ENCODE measurements at places on chromosomes 12 and 14.

DNA sequence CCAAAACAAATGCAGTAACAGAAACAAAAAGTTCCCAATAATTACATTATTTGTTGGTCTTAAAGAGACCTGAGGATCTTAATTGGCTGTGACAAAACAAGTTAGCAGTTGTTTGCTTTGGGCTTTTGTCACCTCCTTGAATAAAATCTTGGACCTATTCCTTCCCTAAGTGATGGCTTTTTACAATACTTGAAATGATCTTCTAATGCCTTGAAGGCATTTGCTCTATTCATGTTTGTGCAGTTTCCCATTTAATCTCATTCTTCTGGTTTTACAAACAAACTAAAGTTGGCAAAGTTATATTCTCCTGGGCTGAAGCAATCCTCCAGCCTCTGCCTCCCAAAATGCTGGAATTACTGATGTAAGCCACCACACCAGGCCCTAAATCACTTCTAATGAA lies 98.8 kb downstream of the OSBPL8 start:
- DNase-seq: no peak

DNA sequence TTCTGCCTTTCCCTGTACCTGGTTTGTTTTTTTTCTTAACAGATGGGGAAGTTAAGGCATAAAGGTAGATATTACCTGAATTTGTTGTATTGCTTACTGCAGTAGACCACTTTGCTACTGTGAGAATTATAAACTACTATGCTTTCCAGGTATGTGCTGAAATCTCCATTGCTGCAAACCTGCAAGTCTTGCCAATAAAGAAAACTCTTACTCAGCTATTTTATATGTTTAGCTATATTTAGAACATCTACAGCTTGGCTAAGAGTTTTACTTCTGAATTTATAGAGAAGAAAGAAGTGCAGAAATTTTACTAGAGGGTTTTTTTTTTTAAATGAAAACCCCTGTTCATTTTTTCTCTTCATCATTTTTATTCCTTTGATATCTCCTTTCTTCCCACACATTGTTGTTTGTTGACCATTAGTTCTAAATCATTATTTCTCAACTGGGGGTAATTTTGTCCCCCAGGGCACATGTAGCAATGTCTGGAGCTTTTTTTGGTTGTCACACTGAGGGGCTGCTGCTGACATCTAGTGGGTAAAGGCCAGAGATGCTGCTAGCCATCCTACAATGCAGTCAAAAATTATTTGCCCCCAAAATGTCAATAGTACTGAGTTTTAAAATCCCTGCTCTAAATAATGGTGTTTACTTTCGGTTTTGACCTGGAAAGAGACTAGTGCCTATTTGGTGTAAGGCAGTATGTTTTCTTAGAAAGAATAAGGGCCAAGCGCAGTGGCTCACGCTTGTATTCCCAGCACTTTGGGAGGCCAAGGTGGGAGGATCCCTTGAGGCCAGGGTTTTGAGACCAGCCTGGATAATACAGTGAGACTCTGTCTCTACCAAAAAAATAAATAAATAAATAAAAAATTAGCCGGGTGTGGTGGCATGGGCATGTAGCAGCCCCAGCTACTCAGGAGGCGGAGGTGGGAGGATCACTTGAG lies 48.6 kb downstream of the PCNX1 start:
- no peak for DNase-seq

- DNase-seq: no peak
These were observed 8.5 kb upstream of the SOCS2 start for GRCh38 chr12:93563807-93564538.

- DNase-seq: no peak
These were observed 14.8 kb upstream of the LRRC9 start for GRCh38 chr14:59905188-59905587.

DNA sequence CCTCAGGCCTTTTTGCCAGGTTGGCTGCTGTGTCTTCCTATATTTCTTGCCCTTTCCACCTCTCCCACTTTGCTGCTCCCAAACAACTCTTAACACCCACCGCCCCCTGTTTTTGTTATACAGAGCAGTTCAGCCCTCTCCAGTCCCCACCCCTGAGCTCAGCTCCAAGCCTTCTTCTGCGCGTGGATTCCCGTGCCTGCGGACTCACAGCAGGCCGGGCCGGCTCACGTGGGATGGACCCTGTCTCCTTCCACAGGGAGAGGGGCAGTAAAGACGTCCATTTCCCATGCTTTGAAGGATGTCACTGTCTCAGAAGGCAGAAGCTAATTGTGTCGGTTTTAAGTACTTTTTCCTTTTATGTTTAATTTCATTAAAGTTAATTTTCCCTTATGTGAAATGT lies 139.4 kb downstream of the CACNA1C start:
- no peak for DNase-seq

- DNase-seq: no peak
These were observed 18.4 kb downstream of the ZFYVE1 start for GRCh38 chr14:73008501-73008900.

DNA sequence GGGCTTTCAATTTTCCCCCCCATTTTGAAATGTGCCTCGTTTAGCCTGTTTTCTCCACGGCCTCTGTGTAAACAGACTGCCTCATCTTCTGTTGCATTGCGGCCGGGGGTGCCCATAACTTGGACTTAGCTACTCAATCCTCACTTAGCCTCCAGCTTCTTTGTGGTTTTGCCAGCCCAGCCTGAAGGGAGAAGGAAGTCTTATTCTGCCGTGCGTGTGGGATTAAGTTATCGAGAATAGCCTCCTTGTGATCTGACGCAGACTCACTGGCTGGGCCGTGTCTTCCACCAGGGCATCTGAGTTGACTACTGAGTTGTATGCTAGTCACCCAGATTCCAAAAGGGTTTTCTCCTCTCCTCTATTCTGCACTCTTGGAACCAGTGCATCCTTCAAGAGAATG lies 8.1 kb downstream of the PRKAB1 start:
- DNase-seq: no peak

DNA sequence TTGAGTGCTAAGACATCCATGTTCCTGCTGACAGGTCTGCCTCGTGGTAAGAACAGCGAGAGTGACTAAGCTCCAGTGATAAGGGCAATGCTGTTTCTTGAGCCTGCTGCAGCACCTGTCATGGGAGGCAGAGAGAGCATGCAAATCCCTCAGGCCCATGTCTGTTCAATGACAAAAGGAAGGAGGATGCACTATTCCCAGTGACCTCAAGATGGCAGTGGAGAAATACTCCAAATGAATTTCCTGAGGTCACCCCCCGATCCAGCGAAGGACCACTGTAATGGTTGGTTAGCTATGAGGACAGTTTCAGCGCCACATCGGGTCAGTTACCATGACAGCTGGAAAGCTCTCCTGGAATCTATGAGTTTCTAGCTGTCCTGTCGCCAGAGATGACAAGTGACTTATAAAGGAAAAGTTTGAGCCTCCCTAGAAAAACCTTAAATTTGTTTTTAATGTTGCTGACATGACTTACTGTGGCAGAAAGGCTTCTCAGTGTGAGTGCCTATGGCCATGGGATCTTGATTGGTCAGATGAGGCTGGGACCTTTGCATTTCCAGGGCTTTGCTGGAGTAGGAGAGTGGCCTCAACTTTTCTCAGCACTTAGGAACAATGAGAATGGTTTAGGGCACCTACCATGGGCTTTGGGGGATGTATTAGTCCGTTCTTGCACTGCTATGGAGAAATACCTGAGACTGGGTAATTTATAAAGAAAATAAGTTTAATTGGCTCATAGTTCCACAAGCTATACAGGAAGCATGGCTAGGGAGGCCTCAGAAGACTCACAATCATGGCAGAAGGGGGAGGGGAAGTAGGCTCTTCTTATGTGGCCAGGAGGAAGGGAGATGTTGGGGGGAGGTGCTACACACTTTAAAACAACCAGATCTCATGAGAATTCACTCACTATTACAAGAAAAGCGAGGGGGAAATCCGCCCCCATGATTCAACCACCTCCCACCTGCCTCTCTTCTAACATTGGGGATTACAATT lies 88.0 kb upstream of the TMEM260 start:
- DNase-seq: no peak

DNA sequence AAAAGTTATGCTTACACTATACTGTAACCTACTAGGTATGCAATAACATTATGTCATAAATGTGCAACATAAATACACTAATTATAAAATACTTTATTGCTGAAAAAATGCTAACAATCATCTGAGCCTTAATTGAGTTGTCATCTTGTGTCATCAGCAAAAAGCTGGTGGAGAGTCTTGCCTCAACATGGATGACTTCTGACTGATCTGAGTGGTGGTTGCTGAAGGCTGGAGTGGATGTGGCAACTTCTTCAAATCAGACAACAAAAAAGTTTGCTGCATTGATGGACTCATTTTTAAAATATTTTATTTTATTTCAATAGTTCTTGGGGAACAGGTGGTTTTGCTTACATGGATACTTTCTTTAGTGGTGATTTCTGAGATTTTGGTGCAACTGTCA lies 93.9 kb upstream of the AMN1 start:
- no peak for DNase-seq

- no peak for DNase-seq
These were observed 77.6 kb upstream of the PRKD1 start for GRCh38 chr14:30005114-30005808.

DNA sequence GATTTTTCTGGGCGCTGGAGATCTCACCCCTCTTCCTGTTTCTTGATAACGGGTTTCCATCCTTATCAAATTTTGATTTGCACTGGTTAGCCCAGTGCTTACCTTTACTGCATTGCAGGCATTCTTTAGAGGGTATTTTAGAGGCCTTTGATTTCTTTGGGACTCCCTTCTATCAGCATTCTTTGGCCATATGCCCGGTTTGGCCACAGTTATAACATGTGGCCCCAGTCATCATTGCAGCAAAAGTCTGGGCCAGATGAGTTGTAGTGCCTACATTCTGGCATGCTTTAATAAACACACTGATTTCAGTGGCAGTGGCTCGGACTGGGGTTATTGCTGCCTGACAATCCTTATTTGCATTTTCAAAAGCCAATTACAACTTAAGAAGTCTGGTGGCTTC lies 82.3 kb downstream of the KCNMB4 start:
- no peak for DNase-seq

DNA sequence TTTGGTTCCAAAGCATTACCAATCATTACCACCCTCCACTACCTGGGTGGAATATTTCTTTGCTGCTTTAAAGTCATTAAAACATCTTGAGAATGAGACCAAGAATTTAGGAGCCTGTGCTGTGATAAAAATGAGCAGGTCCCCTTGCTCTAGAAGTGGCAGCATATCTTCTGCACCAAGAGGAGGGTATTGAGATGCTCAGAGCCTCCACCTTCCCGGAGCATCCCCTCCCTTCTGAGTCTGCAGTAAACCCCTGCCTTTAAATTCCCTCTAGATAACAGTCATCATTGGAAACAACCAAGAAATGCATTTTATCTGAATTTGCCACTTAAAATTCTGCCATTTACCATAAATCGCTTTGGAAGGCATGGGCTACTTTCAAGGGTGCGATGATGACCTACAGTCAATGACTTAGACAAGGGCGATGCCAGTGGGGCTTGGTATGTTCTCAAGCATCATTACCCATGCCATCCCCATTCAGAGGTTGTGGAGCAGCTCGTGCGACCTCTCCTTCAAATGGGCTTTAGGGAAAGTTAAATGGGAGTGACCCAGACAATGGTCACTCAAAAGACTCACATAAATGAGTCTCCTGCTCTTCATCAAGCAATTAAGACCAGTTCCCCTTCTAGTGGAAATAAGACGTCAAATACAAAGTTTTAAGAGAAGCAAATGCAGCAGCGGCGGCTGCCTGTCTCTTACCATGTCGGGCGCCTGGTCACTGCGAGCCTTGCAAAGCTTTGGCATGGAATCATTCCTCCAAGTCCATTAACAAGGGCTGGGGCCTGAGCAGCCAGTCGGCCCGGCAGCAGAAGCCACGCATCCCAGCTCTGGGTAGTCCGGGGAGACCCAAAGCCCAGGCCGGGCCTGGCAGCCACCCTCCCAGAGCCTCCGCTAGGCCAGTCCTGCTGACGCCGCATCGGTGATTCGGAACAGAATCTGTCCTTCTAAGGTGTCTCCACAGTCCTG lies 334.5 kb downstream of the TMEM121 start:
- DNase-seq: no peak

GRCh38 chr12:63862187-63862968 lies 17.9 kb downstream of the SRGAP1 start:
- no peak for DNase-seq

DNA sequence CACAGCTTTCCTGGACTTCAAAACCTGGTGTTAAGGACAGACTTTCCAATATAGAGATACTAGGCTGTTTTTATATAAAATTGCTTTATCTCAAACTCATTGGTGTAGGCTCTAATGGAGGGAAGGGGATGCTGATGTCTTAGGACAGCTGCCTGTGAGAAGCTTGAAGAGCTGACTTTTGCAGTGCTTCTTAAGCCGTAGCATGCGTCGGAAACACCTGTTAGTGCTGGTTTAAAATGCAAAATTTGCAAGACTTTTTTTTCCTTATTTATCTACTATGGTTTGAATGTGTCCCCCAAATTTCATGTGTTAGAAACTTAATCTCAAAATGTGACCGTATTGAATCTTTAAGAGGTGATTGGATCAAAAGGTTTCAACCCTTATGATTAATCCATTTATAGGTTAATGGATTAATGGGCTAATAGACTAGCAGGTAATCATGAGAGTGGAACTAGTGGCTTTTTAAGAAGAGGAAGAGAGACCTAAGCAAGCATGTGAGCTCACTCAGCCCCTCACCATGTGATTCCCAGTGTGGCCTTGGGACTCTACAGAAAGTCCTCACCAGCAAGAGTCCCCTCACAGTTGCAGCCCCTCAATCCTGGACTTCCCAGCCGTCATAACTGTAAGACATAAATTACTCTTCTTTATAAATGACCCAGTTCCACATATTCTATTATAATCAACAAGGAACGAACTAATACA lies 60.9 kb upstream of the FUT8 start:
- no peak for DNase-seq

- DNase-seq: no peak
These were observed 592.7 kb downstream of the ETNK1 start for GRCh38 chr12:23217667-23218066.

DNA sequence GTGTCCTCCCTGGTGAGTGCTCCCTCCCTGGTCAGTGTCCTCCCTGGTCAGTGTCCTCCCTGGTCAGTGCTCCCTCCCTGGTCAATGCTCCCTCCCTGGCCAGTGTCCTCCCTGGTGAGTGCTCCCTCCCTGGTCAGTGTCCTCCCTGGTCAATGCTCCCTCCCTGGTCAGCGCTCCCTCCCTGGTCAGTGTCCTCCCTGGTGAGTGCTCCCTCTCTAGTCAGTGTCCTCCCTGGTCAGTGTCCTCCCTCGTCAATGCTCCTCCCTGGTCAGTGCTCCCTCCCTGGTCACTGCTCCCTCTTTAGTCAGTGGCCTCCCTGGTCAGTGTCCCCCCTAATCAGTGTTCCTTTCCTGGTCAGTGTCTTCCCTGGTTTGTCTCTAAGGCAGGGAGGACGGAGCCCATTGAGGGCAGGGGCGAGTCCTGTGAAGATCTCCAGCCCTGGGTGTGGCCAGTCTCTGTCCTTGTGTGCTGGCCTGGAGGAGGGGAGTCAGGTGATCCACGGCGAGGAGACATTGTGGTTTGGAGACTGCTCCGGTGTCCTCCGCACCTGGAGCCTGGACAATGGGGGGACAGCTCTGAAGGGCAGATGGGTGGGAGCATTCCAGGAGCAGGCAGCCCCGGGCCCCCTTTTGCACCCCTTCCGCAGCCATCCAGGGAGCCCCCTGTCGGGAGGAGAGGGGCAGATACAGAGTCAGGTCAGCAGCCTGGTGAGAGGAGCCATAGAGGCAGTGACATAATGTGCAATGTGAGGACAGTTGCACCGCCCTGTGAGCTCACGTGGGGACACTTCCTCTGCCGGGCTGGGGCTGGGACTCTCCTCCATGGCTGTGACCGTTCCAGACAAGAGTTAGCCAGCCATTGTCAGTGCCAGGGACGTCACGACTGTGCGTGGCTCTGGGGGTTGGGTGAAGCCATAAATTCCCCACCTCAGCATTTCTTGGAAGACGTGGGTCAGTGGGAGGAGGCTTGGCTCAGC lies 93.4 kb downstream of the ADGRD1 start:
- no peak for DNase-seq

GRCh38 chr12:50222275-50222783 lies 55.2 kb upstream of the CERS5 start:
- no peak for DNase-seq

Data from activated T-cell treated with anti-CD3 and anti-CD28 coated beads for 4 hours (primary cell).